ENCODE measurements at places on chromosomes 13 and 19.

DNA sequence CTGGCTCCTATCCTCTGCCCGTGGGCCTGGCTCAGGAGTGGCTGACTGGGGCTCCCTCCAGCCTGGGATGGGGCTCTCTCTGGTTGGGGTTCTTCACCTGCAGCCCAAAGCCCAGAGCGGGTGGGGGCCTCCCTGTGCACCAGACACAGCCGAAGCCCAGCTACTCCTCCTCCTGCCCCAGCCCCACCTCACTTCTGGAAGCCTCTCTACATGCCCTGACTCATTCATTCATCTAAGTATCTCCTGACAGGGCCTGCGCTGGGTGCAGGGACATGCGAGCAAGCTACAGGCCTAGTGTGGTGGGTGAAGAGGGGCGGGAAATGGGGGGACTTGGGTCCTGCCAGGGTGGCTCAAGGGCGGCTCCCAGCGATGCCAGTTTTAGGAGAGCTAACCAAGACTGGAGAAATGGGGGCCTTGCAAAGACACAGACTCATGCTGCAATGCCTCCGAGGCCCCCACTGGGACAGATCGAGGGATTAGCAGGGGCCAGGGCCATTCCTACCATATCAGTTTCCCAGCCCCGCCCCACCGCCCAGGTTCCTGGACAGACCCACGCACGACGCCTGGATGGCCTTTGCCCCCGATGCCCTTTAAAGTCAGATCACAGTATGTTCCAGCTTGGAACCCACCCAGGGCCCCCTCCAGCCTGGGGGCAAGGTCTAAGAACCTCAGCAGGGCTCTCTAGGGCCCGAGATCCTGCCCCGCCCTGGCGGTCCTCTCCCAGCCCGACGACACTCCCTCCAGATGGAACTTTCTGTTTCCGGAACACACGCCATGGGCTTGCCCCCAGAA, 12.6 kb downstream of the LSM4 start:
- DNase-seq = no peak

DNA sequence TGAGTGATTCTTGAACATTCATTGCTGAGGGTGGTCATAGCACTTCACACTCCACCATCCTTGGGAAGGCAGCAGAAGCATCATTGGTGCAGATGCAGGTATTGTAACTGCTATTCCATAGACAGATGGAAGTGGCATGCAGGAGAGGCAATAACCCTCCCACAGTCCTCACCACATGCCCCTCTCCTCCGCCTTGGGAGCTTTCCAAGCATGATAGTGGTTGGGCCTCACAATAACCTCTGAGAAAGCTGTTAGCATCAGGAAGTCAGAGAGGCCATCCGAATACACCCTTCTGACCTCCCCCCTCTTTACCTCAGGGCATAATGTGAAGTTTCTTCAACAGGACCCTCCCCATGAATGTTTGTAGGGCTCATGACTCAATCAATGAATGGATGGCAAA, 177.9 kb downstream of the KATNAL1 start:
- no peak for DNase-seq

- no peak for DNase-seq
These were observed 7.4 kb upstream of the KLHL26 start for GRCh38 chr19:18629166-18630088.

GRCh38 chr13:33838647-33839046, 20.7 kb downstream of the RFC3 start:
- DNase-seq = no peak

GRCh38 chr13:31862828-31863227, 123.5 kb downstream of the RXFP2 start:
- no peak for DNase-seq

- DNase-seq = no peak
These were observed 270.9 kb upstream of the NBEA start for GRCh38 chr13:34671137-34671536.

GRCh38 chr19:29675650-29676186, 10.5 kb downstream of the PLEKHF1 start:
- no peak for DNase-seq

DNA sequence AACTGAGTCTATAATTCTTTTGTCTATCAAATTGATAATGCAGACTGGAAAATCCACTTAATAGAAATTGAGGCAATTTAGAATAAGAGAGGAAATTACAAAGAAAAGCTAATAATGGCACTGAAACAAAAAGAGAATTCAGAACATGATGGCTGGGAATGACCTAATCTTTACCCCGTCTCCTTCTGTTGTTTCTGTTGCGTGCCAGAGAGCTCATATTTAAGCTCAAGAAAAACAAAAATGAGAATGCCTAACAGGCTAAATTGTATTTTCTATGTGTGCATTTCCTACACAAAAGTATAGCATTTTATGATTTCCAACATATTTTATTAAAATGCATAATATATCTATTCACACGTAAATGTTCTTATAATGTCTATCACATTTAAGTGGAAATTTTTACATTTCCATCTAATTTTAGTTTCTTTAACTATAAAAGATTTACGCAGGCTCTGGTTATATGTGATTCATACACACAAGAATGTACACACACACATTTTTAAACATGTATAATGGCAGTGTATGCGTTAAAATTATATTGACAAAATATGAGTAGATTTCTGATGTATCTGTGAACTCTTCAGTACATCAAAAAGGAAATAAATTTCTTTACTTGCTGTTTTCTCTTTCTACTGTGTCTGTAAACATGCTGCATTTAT, 432.3 kb downstream of the SLITRK6 start:
- DNase-seq = no peak

DNA sequence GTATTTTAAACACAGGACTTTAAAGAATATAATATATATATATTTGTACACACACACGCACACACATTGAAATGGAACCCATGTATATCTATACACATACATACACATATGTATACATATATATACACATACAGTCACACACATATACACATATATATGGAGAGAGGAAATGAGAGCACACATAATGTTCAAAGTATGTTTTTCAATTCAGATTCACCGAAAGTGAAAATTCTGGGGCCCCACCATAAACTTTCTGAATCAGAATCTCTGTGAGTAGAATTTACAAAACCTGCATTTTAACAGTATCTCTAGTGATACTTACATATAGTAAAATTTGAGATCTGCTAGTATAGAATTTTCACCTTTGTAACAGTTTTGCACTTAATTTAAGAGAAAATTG, 60.4 kb upstream of the OBI1 start:
- no peak for DNase-seq

GRCh38 chr13:43877326-43877725, 2.2 kb downstream of the CCDC122 start:
- DNase-seq = no peak
